ENCODE measurements at places on chromosomes 5 and 9. TPM values are rescaled to one million over a fixed set of nuclear protein-coding genes. Genes with fewer than 3 reads are reported as not detected.

CEP72 gene
- total RNA-seq: 3.6 TPM

PCDHGB3 gene
- total RNA-seq: 7.1 TPM

ZNF484 gene
- 10.8 TPM for total RNA-seq

CORO2A gene
- 0.33 TPM for total RNA-seq

SLC25A48 gene
- total RNA-seq: not detected

EIF4EBP3 gene
- 1.5 TPM for total RNA-seq

HCN1 gene
- total RNA-seq: not detected

PLGRKT gene
- 24.6 TPM for total RNA-seq

PCDHB9 gene
- total RNA-seq: 0.17 TPM

GALNT12 gene
- 16.5 TPM for total RNA-seq

FAXDC2 gene
- total RNA-seq: 14.9 TPM

RAB3C gene
- total RNA-seq: not detected

GDF9 gene
- 0.15 TPM for total RNA-seq

PAEP gene
- total RNA-seq: not detected

GPR21 gene
- total RNA-seq: 0.17 TPM

CYLC2 gene
- not detected for total RNA-seq

SLC22A5 gene
- 3.6 TPM for total RNA-seq

TGFBI gene
- 1,490 TPM for total RNA-seq

POU5F2 gene
- total RNA-seq: 0.99 TPM

SCGB3A2 gene
- not detected for total RNA-seq

DOLK gene
- total RNA-seq: 40.9 TPM

IRX2 gene
- 2.0 TPM for total RNA-seq

SHC3 gene
- 61.4 TPM for total RNA-seq

FAM221B gene
- not detected for total RNA-seq

SHLD3 gene
- total RNA-seq: 3.6 TPM

PPP2R2B gene
- total RNA-seq: 0.17 TPM

SPATA31C2 gene
- total RNA-seq: not detected

TRAF2 gene
- total RNA-seq: 11.8 TPM

ADGRD2 gene
- not detected for total RNA-seq

HTR1A gene
- total RNA-seq: not detected

SLF1 gene
- total RNA-seq: 21.2 TPM

KCNIP1 gene
- total RNA-seq: not detected

MEF2C gene
- 14.1 TPM for total RNA-seq

OR1Q1 gene
- total RNA-seq: not detected

CAMK2A gene
- 3.8 TPM for total RNA-seq

FAM151B gene
- 5.0 TPM for total RNA-seq

ABO gene
- total RNA-seq: not detected

TERT gene
- not detected for total RNA-seq

PCDHA3 gene
- total RNA-seq: 0.17 TPM

PRDM9 gene
- not detected for total RNA-seq

IL17B gene
- total RNA-seq: not detected

TRIM7 gene
- total RNA-seq: 5.3 TPM

PDE6A gene
- total RNA-seq: not detected

PCDHB8 gene
- not detected for total RNA-seq

RALGDS gene
- total RNA-seq: 32.4 TPM

SIMC1 gene
- total RNA-seq: 7.1 TPM

GFI1B gene
- not detected for total RNA-seq

CER1 gene
- total RNA-seq: not detected

MARCHF11 gene
- not detected for total RNA-seq

ROR2 gene
- total RNA-seq: 20.9 TPM

OGN gene
- total RNA-seq: 17.5 TPM

IFNK gene
- not detected for total RNA-seq

MARCOL gene
- total RNA-seq: not detected
